NCI-H510A (cell line): ENCODE measurements at places on chromosomes 11 and 22.

DNA sequence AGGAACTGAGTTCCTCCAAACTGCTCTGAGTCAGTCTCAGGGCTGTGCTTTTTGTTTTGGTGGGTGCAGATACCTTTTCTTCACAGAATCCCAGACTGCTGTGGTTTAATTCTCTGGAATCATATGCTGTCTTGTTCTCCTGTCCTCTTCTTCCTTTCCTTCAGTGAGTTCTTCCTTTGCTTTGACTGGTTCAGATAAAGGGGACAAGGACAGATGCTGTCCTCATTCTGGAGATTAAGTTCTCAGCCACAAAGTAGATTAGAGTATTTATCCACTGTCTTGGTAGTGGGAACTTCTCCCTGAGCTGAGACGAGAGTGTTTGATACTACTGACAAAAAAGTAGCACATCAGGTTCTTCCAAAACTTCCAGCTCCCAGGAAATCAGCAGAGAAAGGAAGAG, 13.3 kb downstream of the ZDHHC5 start:
- no peak for DNase-seq

DNA sequence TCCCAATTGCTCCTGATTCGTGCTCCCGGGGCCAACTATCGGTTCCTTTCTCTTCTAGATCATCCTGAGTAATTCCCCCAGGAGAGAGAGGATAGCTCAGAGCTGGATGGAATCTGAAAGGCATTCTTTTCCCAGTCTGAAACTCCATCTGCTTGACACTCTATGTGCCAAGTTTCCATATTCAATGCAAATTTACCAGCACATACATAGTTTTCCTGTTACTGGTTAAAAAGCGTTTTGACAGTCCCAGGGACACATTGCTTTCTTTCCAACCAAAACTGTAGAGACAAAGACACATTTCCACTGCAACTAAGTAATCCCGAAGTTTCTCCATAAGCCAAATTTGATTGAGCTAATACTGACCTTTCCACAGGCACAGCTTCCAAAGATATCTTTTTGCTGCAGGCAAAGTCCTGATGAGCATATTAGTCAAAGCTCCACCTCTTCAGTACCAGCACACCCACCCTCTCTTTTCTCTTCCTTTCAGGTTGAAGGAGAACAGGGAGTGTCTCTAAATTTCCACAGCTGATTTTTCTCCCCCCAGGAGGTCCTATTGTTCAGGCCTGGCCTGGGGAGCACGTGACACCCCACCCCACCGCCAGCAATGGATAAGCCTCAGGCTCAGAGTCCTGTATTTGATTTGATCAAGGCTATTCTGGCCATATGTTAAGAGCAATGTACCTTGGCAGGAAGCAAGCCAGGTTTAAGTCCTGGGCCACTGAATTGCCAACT, 9.7 kb upstream of the ANKK1 start:
- no peak for DNase-seq

DNA sequence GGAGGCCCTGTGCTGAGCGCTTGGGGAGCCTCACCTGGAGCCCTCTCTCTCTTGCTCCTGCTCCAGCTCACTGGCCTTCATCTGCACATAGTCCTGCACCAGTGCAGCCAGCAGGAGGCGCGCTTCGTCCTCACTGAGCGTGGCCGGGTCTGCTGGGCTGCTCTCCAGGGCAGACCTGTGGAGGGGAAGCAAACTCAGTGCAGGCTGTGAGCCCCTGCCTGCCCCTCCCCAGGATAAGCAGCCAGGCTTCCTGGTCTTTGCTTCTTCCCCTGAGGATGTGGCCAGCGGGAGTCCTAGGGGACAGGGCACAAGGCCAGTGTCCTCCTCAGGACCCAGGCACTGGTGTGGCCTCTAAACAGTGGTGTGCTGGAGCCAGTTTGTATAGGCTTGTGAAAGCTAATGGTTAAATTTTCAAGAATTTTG, 2.2 kb downstream of the CALCA start:
- DNase-seq = peak; percentile 28

DNA sequence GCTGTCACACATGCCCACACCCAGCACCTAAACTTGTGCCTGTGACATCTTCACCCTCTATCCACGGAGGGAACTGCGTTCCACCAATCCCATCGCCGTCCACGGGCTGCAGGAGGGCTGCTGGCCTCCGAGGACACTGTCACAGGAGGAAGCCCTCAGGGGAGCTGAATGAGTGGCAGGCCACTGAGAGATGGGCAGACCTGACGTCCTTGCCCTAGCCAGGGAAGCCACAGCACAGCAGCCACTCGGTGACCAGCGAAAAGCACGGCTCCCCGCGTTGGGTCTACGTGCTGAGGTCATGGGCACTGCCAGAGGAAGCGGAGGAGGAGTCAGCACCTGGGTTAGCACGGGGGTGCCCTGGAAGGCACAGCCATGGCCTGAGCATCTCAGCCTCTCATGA, 50.5 kb downstream of the IGSF9B start:
- no peak for DNase-seq

GRCh38 chr11:129167315-129167714, 24.8 kb downstream of the ARHGAP32 start:
- no peak for DNase-seq

DNA sequence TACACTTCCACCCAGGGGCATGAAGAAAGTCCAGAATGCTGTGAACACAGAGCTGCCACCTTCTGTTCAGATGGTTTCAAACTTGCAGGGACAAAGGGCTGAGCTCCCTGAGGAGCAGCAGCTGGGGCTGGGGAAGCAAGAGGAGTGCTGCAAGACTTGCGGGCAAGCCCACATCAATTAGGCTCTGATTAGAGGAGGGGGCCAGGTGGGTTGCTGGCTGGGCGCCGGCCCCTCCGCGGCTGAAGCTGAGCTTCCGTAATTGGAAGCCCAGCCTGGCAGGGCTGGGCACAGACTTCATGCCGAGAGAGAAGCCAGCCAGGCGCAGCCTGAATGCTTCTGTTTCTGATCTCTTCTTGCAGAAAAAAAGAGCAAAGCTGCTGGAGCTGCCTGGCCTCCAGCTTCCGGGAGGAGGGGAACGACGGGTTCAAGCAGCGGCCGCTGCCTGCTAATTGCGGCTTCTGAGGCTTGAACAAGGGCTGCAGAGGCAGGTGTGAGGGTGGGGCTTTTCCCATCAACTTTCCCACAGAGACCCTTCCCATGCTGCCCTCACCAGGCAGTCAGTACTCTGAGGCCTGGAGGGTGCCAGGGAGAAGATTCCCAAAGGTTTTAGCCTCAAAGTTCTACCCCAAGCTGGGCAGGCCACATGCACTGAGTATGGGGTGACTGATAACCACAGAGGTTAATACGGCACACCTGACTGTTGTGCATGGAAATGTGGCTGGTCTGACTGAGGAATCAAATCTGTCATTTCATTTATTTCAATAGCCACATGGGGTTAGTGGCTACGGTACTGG, 91.1 kb upstream of the LMO1 start:
- peak; percentile 49 for DNase-seq
